Retinal pigment epithelial cell (primary cell): ENCODE measurements at places on chromosomes 13 and 19.

- no peak for DNase-seq
Measured at GRCh38 chr13:113610266-113610665, 25.7 kb downstream of the TFDP1 start.

GRCh38 chr19:45474606-45475521 lies 7.1 kb downstream of the FOSB start:
- no peak for DNase-seq

DNA sequence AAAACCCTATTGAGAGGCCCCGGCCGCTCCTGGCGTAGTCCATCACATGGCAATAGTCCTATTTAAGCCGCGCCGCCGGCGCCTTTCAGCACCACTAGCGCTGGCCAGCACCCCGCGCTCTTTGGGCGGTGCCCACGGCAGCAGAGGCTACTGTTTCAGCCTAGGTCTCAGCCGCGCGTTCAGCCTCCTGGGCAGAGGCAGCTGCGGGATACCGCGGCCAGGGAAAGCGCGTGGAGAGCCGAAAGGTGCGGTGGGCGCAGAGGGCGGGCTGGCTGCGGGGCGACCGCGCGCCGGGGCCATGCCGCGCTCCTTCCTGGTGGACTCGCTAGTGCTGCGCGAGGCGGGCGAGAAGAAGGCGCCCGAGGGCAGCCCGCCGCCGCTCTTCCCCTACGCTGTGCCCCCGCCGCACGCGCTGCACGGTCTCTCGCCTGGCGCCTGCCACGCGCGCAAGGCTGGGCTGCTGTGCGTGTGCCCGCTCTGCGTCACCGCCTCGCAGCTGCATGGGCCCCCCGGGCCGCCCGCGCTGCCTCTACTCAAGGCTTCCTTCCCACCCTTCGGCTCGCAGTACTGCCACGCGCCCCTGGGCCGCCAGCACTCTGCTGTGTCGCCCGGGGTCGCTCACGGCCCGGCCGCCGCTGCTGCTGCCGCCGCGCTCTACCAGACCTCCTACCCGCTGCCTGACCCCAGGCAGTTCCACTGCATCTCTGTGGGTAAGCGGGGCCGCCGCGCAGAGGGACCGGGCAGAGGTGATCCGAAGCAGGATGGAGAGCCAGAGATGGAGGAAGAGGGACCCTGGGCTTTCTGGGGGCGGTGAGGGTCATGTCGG lies at the start of gene GSX1:
Gene GSX1 (plus strand): TSS at position 91 of the 826 bp plus-strand sequence. CDS start 208 bp downstream, at position 299.
- DNase-seq = peak; percentile 29

- DNase-seq = no peak
Measured at GRCh38 chr13:52615812-52616211, 26.4 kb upstream of the HNRNPA1L2 start.

- peak; percentile 24 for DNase-seq
Measured at GRCh38 chr13:51125495-51126226, 14.6 kb upstream of the C13orf42 start.

DNA sequence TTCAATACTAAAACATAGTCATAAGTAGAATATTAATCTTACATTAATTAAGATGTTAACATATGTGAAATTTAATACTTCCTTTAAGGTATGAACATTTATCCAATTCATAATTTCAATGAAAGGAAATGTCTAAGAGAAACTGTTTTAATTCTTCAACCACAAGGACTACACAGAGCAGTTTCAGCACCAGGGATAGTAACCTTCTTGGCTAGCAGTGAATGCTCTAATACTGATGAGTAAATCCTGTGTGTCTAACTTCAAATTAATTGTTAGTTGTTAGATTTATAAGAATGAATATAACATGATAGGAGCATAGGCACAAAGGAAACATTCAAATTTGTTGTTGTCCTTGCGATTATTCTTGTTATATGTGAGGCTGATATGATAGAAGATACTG lies 15.6 kb upstream of the NBEA start:
- no peak for DNase-seq

- DNase-seq = no peak
Measured at GRCh38 chr19:39937094-39937720, 2.8 kb upstream of the FCGBP start.

GRCh38 chr13:37479916-37480315 lies 118.7 kb downstream of the POSTN start:
- no peak for DNase-seq

DNA sequence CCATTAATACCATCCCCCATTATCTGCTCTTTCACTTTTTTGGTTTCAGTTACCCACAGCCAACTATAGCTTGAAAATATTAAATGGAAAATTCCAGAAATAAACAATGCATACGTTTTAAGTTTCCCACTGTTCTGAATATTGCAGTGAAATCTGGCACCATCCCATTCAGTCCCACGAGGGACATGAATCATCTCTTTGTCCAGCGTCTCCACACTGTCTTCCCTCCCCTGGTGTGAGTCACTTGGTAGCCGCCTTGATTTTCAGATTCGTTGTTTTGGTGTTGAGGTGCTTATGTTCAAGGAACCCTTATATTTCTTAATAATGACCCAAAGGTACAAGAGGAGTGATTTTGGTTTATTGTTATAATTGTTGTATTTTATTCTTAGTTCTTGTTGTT lies 246.1 kb downstream of the DCT start:
- peak; percentile 75 for DNase-seq

GRCh38 chr13:73335210-73335609 lies 276.4 kb downstream of the KLF5 start:
- peak; percentile 94 for DNase-seq

DNA sequence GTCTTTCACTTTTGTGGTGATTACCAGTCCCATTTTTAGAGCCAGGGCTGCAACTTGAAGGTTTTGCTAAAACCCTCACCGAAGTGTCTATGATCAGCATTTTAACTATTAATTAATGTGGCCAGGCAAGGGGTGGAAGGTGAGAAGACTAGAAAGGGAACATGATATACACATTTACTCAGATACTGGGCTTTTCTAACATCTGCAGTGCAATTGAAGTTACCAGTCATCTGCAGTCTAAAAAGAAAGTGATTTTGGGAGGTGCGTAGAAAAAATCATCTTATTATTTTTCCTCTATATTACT lies 481 bp downstream of the ALOX5AP start:
- no peak for DNase-seq

GRCh38 chr13:99812625-99813024 lies 158.9 kb downstream of the ZIC5 start:
- peak; percentile 92 for DNase-seq

DNA sequence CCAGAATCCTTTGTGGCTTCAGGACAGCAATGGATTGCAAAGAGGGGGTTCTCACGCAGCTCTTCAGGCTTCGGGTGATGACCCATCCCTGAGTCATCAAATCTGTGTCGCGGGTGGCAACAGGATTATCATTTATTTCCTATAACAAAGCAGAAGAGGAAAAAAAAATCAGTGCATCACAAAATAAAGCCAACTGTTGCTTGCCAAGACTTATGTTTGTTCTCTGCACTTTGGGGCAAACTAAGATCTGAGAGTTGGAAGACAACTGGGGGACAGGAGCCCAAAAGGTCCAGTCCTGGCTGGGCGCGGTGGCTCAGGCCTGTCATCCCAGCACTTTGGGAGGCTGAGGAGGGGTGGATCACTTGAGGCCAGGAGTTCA lies 6.4 kb downstream of the GNA15 start:
- DNase-seq = peak; percentile 34

- no peak for DNase-seq
Measured at GRCh38 chr13:114090476-114090875, 41.9 kb downstream of the RASA3 start.

- DNase-seq = no peak
Measured at GRCh38 chr19:3710265-3710812, 2.2 kb downstream of the TJP3 start.

DNA sequence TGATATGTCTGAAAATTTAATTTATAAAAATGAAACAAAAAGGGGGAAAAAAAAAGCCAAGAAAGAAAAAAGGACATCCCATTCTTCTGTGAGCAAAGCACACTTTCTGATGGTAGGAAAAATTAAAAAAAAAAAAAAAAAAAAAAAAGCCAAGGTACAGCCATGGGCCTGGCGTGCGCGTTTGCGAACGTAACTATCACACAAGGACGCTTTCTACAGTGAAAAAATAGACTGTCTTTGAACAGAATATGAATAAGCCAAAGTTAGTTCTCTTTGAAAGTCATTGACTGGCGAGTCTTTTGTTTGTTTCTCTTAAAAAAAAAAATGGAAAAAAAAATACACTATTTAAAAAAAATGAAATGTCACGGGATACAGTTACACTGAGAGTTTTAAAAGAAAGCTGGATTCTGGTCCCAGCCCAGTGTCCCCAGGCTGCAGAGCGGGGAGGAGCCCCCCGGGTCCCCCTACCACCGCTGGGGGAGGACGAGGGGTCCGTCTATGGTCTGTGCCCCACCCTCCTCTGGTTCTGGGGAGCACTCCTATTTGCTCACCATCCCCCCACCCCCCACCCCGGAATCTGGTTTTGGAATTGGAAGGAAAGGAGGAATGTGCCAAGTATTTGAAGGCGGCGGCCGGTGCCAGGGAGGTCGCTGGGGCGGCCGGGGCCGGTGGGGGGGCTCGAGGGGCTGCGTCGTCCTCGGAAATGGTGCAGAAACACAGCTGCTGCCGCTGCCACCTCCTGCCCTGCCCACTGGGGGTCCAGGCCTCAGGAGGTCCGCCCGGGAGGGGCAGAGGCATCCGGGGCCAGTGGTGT lies 134.5 kb downstream of the PTPRS start:
- DNase-seq = no peak

DNA sequence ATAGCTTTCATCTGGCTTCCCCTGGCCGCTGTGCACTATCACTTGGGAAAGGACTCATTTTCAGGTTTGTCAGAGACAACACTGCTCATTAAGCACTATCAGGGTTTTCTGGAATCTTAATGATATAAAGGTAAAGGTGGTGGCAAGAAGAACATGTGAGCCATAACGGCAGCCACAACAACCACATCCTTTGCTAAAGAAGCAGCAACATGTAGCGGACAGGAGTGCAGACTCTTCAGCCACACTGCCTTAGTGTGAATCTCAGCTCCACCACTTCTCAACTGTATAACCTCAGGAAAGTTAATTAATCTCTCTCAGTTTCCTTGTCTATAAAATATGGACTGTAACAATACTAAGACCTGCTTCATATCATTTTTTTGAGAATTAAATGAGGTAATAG lies 24.1 kb upstream of the MIR17HG start:
- DNase-seq = no peak

- DNase-seq = no peak
Measured at GRCh38 chr13:32984857-32985626, 31.2 kb upstream of the KL start.

DNA sequence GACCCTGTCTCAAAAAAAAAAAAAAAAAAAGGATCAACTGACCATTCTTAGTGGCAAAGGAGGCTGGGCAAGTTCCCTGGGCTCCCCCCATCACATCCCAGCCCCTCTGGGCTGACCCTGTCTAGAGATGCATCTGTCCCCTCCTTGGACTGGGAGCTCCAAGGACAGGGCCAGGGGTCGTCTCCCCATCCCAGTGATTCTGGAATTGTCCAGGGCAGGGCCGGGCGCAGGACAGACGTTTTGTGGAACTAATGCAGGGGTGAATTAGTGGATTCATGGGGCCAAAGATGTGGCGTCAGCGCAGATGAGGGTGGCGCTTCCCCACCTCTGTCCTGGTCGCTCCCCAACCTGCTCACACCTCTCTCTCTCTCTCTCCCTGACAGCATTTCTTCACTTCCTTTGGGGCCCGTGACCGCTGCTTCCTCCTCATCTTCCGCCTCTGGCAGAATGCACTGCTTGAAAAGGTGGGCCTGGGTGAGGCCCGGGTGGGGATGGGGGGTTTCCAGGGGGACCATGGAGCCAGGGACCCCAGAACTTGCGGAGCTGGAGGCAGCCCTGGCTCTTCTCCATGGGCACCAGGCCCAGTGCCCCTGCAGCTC lies 11.1 kb downstream of the GRAMD1A start:
- no peak for DNase-seq

DNA sequence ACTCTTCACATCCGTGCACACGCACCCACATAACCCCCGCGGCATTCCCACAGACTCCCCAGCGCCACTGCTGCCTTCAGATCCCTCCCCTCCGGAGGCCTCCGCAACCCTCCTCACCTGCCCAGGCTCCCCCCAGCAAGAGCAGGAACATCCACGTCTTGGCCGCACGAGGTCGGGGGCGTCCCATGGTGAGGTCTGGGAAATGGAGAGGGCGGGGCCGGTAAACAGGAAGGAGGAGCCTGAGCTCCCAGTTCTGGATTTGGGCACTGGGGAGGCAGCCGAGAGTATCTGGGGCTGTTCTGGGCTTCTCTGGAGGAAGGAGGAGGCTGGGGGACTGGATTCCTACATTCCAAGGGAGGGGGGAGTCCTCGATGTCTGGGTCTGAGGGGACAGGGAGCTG lies 423 bp downstream of the KLK8 start:
- DNase-seq = no peak

- DNase-seq = no peak
Measured at GRCh38 chr13:51457086-51457815, 4.4 kb upstream of the INTS6 start.

- no peak for DNase-seq
Measured at GRCh38 chr13:74301258-74301935, 167.2 kb upstream of the KLF12 start.

DNA sequence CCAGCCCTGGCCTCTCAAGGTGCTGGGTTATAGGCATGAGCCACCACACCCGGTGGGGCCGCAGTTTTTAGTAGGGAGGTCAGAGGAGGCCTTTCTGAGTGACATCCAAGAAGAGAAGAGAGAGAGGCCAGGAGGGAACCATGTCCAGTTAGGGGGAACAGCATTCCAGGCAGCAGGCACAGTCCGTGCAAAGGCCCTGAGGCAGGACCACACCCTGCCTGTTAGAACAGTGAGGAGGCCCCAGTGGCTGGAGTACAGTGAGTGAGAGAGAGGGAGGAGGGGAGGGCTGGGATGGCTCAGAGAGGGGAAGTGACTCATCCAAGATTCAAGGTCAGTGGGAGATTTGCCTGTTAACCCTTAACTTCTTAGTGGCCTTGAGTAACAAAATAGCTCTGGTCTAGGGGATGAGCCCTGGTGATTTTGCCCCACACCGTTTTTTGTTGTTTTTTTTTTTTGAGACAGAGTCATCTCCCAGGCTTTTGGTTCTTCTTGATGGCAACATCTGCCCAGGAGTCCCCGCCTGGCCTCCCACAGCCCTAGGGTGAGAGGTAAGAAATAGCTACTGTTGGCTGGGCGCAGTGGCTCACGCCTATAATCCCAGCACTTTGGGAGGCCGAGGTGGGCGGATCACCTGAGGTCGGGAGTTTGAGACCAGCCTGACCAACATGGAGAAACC lies 2.7 kb upstream of the PLIN3 start:
- DNase-seq = peak; percentile 40

DNA sequence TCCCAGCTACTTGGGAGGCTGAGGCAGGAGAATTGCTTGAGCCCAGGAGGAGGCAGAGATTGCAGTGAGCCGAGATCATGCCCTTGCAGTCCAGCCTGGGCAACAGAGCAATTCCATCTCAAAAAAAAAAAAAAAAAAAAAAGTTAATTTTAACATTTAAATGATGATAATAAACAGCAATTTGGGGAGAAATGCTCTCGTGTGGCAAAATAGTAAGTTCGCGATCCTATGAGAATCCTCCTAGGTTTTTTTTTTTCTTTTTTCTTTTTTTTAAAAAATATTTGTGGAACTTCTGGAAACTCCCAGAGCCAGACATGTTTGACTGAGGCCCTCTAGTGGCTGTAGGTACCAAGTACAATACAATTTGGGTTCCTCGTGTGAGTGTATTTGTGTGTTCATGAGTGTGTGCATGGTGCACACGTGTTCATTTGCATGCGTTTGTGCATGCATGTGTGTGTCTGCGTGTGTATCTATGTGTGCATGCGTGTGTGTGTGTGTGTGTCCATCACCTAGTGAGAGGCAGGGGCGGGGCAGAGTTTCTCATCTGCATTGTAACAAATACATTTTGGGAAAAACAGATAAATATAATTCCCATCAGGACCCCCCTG lies 31.2 kb downstream of the TMPRSS9 start:
- peak; percentile 34 for DNase-seq
